ENCODE measurements at places on chromosomes 16 and 17.
A peak's percentile ranks its signal among the peaks of the same experiment; 100 is the strongest.

DNA sequence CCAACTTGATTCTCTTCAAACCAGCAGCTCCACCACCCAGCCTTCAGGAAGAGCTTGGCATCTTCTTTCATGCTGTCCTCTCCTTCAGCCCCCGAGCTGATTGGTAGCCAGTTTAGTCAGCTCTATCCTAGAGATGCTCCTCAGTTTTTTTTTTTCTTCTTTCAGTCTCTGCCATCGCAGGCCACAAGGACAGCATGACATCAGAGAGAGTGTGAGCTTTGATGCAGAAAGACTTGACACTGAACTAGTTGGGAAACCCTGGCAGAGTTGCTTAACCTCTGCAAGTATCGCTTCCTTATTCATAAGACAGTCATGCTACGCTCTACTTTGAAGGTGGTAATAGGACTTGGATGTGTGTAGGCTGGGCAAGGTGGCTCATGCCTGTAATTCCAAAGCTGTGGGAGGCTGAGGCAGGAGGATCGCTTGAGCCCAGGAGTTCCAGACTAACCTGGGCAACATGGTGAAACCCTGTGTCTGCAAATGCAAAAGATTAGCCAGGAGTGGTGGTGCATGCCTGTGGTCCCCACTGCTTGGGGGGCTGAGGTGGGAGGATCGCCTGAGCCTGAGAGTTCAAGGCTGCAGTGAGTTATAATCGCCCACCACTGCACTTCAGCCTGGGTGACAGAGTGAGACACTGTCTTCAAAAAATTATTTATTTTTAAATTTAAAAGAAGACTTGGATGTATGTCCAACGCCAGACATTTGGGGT is 2.6 kb downstream of the CD300LB start:
- no peak for DNase-seq

GRCh38 chr17:60327134-60327900 is 64.6 kb downstream of the USP32 start:
- DNase-seq: no peak

- DNase-seq: no peak
Measured at GRCh38 chr16:17244872-17245551, 225.7 kb downstream of the XYLT1 start.

GRCh38 chr16:24178496-24178895 is 77.6 kb upstream of the CACNG3 start:
- no peak for DNase-seq

- no peak for DNase-seq
Measured at GRCh38 chr16:57646388-57647039, 18.1 kb downstream of the ADGRG1 start.

GRCh38 chr16:74951206-74951605 is 33.7 kb downstream of the WDR59 start:
- no peak for DNase-seq

GRCh38 chr17:28141773-28142172 is 99.3 kb downstream of the NLK start:
- no peak for DNase-seq

- no peak for DNase-seq
Measured at GRCh38 chr16:80627108-80627507, 86.3 kb downstream of the DYNLRB2 start.

GRCh38 chr16:70298988-70299938 is at the start of gene DDX19B:
DDX19B (plus strand) TSS chr16:70299186; CDS start chr16:70299298, 112 bp downstream.
- DNase-seq: peak; percentile 33

GRCh38 chr16:47687694-47688093 is 226.6 kb downstream of the PHKB start:
- DNase-seq: no peak

DNA sequence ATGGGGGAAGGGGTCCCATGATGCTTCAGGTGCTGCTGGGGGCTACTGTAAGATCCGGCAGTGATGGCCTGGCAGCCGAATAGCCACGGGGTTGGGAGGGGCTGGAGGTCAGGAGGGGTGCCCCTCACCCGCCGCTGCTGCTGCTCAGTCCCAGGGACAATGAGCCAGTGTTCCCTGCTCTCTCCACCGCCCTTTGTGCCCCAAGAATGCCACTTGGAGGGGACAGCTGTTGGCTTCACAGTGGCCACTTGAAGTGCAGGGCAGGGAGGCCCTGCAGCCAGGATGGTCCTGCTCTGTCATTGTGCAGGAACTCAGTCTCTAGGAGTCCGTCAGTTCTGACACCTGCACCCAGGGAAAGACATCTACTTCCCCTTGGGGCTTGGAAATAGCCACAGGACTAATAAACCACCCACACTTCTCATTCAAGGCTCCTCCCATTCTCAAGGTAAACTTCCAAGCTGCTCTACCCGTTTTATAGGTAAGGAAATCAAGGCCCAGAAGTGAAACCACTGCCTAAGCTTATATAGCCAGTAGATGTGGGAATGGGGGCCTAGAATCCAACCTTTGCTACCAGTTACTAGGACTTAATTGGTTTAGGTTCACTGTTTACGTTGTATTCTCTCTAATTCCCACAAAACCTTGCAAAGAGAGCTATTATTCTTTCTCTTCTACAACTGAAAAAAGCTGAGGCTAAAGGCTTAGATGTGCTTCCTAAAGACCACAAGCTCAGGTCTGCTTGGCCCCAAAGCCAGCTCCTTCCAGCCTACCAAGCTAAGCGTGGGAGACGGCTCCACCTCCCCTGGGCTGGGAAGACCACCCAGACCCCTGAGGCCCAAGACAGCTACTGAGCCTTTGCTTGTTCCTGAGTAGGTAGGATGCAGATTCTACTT is 6.2 kb upstream of the CPSF4L start:
- DNase-seq: no peak

GRCh38 chr16:77223184-77223583 is 24.0 kb downstream of the SYCE1L start:
- DNase-seq: no peak

GRCh38 chr16:12094537-12095265 is 118.2 kb downstream of the SNX29 start:
- no peak for DNase-seq

DNA sequence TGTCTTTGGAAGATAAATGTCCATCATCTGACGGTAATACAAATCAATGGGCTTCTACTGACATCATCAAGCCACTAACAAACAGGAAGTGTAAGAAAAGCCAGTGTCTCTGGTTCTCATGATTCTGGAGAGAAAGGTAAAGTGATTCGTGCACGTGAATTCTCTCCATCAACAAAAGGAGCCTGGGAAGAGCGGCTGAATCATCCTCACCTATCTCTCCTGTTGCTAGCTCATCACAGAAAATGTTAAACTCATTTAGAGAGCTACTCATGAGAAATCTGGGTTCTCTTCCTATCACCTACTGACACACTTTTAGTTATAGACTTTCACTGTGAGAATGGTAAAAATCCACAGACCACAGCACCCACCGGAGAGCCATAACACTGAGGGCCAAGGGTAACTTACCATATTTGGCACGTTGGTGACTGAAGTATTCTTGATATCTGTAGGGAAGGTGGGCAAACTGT is 70.3 kb downstream of the CREBBP start:
- DNase-seq: no peak

- DNase-seq: no peak
Measured at GRCh38 chr17:10729334-10730193, at the start of gene TMEM220. TMEM220 (minus strand) TSS chr17:10730023; CDS start chr17:10729851, 172 bp downstream.

GRCh38 chr16:12773221-12773620 is 30.5 kb downstream of the CPPED1 start:
- no peak for DNase-seq

- no peak for DNase-seq
Measured at GRCh38 chr16:66365651-66366050, 840 bp upstream of the CDH5 start.

DNA sequence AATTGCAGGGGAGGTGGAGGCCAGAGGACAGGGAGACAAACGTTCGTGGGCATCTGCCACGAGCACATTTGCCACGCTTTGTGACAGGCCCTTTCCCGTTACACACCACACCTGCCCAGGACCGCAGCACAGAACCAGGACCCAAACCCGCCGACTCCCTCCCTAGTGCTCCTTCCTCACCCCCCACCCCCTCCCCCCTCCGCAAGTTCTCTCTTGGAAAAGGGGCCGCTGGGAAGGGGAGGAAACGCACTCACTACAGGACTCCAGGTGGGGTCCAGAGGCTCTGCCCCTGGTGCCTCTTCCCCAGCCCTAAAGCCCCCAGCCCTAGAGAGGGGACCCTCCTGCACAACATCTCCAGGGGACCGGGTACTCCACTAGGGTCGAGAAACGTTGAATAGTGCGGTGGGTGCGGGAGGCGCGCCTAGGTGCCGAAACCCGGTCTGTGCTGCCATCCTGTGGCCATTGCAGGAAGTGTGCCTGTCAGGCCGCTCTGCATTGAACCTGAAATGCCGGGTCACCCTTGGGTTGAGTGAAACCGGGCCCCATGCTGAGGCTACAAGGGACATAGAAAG is 21.9 kb upstream of the EIF1 start:
- peak; percentile 29 for DNase-seq

GRCh38 chr16:87978127-87978526 is 26.9 kb downstream of the BANP start:
- no peak for DNase-seq

DNA sequence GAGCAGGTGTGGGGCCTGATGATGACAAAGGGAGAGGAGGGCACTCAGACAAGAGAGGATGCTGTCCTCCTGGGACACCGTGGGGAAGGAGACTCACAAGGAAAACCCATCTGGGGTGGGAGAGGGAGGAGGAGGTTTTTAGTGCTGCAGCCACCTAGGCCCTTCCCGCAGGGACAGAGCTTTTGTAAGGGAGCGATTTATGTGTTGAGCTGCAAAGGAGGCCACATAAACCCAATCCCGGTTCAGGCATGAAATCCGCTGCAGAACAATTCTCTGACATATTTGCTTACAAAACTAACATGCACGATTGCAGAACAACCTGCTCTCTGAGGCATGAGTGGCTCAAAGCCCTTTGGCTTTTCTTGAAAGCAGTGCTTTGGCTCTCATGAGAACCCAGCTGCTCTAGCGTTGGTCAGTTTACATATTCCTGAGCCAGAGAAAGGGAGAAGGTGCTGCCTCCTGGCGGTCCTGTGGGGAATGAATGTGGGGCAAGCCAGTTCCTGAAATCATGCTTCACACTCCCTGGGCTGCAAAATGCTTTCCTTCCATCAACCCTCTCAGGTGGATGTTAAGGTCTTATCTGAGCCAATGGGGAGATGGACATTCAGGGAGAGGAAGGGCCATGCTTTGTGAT is 122.4 kb upstream of the NLRP1 start:
- no peak for DNase-seq

DNA sequence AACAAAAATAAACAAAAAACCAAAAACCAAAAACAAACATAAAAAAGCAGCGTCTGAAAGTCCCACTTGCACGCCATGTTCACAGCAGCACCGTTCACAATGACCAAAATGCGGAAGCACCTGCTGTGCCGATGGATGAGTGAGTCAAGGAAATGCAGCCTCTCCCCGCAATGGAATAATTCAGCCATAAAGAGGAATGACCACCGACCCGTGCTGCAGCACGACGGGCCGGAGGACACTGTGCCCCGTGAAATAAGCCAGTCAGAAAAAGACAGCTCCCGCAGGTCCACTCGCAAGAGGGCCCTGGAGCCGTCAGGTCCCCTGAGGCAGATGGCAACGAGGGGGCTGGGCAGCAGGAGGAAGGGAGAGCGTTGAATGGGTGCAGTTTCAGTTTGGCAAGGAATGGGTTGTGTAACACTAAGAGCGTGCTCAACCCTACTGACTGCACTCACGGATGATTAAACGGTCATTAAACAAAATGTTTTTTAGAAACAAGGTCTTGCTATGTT is 5.1 kb downstream of the CLCN7 start:
- DNase-seq: no peak

DNA sequence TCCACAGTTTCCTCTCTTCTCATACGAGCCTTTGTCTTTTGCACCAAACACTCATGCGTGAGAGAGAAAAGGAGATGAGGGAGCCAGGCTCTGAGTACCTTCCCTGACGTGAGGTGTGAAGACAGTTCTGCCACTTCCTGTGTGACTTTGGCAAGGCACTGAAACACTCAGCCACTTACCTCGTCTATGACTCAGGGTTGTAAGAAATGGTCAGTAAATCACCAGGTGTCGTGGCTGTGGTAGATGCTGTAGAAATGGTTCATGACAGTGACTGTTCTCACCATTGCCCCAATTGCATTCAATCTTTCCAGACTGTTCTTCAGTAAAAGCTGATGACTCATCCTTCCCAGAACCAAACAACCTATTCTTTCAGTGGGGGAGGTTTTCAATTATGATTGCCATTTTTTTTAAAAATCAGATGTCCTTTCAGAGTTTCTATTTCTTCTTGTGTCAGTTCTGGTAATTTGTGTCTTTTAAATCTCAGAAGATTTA is 49.2 kb upstream of the CBFA2T3 start:
- no peak for DNase-seq

DNA sequence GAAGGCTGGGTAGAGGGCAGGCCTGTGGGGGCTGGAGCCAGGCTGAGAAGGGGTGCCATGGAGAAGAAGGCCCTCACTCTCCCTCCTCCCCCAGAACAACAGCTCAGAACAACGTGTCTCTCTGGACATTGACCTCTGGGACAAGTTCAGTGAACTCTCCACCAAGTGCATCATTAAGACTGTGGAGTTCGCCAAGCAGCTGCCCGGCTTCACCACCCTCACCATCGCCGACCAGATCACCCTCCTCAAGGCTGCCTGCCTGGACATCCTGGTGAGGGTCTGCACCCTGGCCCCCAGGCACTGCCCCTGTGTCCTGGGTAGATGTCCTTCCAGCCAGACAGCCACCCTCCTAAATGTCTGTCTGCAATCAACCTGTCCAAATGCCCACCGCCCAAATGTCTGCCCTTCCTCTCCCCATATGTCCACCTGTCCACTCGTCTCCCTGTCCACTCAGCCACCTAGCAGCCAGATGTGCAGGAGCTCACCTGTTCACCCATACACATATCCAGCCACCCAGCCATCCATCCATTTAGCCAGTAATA is 12.2 kb downstream of the GJD3 start:
- DNase-seq: no peak

DNA sequence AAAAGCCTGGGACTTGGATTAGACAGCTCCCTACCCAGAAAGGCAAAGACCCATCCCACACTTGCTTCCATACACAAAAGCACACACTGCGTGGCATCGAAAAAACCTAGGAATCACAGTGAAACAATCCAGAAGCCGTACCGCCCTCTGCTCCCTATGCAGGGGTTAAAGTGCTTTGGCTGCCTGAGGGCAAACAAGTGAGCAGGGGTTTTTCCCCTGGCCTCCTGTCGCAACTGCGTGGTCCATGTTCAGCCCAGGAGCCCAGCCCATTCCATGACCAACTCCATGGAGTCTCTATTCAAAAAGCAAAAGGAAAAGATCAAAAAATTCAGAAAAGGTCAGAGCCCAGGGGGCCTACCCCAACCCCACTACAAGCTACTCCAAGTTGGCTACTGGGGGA is 3.6 kb upstream of the GSDMB start:
- no peak for DNase-seq

GRCh38 chr17:67011527-67012175 is 32.7 kb upstream of the CACNG1 start:
- DNase-seq: no peak

- DNase-seq: no peak
Measured at GRCh38 chr17:32491371-32492263, 4.8 kb downstream of the CDK5R1 start.

Measured in esophagus squamous epithelium (tissue), 5 donors.